ENCODE measurements at places on chromosomes 4 and X.

- DNase-seq, result no peak
These were observed 1.1 kb downstream of the CDKL2 start for GRCh38 chr4:75629239-75629638.

GRCh38 chr4:80207172-80207583 lies 9.9 kb downstream of the PRDM8 start:
- DNase-seq, result no peak

DNA sequence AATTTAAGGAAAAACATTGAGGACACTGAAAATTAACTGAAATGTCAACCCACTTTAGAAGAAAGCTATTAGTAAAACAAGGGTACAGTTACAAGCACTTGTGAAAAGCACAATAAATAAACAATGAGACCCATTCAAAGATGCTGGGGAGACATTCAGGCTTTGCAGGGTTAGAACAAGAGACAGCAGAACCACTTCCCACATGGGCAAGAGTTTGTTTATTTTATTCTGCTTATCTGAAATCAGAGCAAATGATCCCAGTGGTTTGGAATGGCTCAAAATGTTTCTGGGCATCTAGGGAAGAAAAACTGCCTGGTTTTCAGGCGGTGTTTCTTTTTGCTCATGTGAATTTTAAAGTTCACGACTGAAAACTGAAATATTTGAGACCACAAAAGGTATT lies 42.4 kb downstream of the PPP3CA start:
- no peak for DNase-seq

- DNase-seq, result no peak
These were observed 150.1 kb downstream of the KLF8 start for GRCh38 chrX:56382278-56382677.

Data from stimulated activated CD8-positive, alpha-beta memory T cell treated with anti-CD3 and anti-CD28 coated beads, Interleukin-4, amount 100 ng/mL, for 24 hours (primary cell).